ENCODE measurements at places on chromosomes 7 and 10.

DNA sequence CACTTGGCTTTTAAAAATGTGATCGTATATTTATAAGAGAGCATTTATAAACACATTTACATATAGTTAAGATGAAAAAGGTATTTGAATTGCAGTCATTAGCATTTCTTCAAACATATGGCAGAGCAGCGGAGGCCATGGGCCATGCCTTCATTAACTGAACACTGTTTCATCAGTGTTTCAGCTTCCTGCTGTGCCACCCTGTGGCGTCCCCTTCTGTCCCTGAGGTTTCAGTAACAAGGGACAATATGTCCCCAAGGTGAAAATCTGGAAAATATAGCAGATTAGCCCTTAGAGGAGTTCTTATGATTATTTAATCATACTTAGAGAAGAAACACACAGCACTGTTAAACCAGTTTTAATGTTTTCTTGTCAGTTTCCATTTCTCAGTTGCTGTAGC, 577.8 kb downstream of the ETV1 start:
- peak; percentile 97 for DNase-seq

- DNase-seq, result peak; percentile 44
Measured at GRCh38 chr7:16347827-16348192, 73.5 kb downstream of the CRPPA start.

DNA sequence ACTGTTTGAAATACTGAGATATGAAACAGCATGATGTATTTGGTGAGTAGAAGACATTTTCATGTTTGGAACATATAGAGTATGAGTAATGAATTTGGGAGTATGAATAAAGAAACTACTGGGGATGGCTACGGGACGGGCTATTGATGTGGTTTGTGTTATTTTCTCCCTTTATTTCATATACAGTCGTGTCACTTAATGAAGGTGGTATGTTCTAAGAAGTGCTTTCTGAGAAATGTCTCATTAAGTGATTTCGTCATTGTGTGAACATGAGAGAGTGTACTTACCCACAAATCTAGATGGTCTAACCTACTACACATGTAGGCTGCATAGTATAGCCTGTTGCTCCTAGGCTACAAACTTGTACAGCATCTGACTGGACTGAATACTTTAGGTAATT, 106.3 kb downstream of the CCNY start:
- no peak for DNase-seq

DNA sequence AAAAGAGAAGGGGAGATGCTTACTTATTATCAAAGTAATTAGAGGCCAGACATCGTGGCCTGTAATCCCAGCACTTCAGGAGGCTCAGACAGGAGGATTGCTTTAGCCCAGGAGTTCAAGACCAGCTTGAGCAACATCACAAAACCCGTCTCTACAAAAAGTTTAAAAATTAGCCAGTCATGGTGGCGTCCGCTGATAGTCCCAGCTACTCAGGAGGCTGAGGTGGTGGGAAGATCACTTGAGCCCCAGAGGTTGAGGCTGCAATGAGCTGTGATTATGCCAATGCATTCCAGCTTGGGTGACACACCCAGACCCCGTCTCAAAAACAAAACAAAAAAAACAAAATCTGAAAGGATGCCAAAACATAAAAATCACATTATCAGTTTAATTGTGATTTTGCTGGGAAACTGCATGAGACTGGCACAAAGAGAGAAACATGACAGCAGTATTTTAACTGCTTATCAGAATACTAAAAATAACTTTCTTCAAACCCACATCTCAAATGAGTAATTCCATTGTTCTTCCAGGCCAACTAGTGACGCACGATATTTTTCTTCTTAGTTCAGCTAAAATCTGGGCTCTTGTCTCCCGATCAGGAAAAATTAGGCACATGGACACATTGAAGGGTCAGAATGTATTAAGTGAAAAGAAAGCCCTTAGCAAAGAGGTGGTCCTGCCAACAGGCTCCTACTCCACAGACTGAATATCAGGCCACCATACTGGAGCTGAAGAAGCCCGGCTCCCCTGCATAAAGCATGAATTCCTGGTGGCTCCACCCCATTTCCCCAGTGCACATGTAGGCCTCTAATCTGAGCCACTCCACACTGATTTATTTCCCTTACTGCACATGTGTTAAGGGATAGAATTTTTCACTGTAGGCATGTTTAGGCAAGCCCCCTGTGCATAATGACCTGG, 9.6 kb upstream of the CCM2 start:
- peak; percentile 61 for DNase-seq

DNA sequence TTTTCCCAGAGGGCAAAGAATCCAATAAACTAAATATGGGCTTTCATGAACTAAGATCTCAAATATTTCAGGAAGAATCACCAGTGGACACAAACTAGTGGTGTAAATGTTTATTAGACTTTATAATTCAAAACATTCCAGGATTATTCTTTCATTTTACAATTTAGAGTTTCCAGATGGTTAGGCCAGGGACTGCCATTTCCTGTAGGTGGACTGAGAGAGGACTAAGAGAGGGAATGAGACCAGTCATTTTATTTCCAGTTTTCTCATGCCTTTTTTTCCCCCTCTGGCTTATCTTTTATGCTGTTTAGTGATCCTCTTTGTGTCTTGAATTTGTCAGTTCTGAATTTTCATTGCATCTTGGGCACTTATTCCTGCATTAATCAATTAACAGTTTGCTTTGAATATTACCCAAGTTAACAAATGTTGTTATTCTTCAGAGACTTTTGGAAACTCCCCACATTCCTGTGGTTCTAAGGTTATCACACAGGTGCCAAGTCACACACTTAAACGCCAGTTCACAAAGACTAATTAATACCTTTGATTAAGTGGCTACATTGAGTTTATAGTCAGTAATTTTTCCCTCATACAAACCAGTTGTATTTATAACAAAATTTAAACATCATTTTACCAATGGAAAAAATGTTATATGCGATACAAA, 12.3 kb downstream of the CISD1 start:
- DNase-seq, result no peak

- DNase-seq, result peak; percentile 3
Measured at GRCh38 chr10:112434988-112435619, 11.6 kb downstream of the ZDHHC6 start.

DNA sequence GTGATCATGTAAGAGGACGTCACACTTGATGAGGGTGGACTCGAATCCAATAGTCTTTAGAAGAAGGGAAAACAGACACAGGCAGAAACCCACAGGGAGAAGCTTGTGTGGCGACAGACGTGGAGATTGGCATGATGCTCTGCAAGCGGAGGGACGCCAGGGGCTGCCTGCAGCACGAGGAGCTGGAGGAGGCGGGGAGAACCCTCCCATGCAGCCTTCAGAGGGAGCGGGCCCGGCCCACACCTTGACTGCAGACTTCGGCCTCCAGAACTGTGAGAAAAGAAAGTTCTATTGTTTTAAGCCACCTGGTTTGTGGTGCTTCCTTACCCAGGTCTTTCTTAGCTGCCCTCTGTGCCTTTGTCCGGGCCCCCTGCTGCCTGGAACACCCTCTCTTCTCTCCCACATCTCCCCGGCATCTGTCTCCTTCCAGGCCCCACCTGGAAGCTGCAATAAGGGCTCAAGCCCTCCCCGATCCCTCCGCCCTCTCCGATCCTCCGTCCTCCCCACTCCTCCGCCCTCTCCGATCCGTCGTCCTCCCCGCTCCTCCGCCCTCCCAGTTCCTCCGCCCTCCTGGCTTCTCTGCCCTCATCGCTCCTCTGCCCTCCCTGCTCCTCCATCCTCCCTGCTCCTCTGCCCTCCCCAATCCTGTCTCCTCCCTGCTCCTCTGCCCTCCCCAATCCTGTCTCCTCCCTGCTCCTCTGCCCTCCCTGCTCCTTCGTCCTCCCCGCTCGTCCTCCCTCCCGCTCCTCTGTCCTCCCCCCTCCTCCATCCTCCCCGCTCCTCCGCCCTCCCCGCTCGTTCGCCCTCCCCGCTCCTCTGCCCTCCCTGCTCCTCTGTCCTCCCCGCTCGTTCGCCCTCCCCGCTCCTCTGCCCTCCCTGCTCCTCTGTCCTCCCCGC, 17.4 kb upstream of the PRKAG2 start:
- DNase-seq, result no peak

GRCh38 chr10:79984851-79985250, 35.9 kb upstream of the SFTPD start:
- DNase-seq, result no peak

- DNase-seq, result no peak
Measured at GRCh38 chr10:44177610-44178009, 207.3 kb downstream of the CXCL12 start.

- peak; percentile 84 for DNase-seq
Measured at GRCh38 chr10:78059906-78060702, 26.4 kb downstream of the RPS24 start.

Measured in NCI-H524 (cell line).